ENCODE measurements at places on chromosomes 1 and 21.

GRCh38 chr21:46078322-46078977 lies 19.5 kb upstream of the COL6A2 start:
- no peak for DNase-seq

- DNase-seq: no peak
Observed at GRCh38 chr1:100050139-100050538, 80.3 kb downstream of the SLC35A3 start.

- no peak for DNase-seq
Observed at GRCh38 chr1:169044971-169045370, 61.5 kb upstream of the ATP1B1 start.

- DNase-seq: no peak
Observed at GRCh38 chr1:47238935-47239592, 7.0 kb upstream of the TAL1 start.

GRCh38 chr21:32015461-32016139 lies 142.8 kb downstream of the HUNK start:
- DNase-seq: no peak

DNA sequence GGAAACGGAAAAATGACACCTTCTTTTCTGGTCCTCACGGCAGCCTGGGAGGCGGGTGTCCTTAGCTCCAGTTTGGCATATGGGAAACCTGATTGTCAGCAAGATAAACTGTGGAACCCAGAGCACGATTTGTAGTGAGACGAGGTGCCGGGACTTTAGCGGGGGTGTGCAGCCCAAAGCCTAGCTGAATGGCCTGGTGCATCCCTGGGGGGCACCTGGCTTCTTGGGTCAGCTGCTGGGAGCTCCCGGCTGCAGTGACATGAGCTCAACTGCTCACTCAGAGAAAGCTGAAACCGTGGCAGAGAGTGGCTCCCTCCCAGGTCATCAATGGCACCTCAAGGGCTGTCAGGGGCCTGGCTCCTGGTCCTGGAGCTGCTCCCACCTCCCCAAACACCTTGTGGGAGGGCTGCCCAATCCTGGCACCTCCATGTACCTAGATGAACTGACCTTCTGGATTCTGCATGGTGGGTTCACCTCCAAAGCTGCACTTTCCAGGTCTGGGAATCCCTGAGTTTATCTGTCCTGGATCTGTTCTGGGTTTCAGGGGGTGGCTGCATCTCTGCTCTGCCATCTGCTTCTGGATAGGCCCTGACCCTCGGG lies 260.5 kb downstream of the MATN1 start:
- DNase-seq: no peak

- DNase-seq: no peak
Observed at GRCh38 chr1:248783367-248783766, 27.8 kb upstream of the LYPD8 start.

DNA sequence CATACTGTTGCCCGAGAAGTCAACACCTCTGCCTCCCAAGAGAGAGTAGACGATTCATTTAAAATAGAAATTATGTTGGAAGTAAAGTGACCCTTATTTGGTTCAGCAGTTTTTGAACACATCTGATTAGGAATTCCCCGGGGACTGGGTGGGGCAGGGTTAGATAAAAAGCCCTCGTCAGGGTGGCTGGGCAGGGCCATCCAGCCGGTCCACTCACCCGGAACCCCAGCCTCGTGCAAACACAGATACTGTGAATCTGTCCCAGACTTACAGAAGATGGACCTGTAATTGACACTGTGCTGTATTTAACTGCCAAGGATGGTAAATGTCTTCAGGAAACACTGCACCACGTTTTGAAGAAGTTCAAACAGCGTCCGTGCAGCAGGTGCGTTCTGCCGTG lies 63.7 kb downstream of the PRDM16 start:
- no peak for DNase-seq

DNA sequence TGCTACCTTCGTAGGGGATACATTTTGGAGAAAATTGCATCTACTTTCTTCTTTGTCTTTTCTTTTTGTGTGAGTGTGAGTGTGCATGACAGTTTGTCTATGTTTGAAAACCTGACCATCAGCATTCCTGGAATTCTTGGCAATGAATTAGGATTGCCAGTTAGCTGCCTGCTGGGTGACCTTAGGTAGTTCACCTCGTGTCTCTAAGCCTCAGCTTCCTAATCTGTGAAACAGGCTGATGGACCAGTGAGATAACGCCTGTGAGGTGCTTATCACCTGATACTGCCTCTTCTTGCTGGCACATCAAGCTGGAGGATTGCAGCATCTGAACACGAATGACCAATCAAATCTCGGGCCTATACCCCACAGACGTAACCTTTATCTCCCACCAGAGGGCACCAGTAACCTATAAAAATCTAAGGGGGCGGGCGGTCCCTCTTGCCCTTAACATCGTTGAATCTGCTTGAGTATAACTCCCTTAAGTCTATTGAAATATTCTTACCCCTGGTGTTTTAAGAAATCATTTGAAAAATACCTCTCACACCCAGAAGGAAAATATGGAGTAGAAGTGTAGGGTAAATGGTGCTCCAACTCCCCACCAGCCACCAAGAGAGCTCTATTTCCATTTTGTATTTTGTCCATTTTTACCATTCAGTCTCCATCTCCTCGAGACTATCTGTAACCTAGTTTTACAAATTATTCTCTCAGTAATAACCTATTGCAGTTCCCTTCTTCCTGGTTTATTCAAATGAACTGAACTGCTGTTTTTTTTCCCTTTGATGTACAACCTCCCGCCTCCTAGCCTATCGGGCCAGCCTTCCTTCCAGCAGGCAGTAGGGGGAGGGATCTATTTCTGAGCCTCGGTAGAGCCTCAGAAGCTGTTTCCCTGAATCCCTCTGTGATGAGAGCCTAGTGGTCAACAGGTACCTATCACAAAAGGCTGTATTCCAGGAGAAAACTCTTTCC lies 49.7 kb downstream of the MDM4 start:
- DNase-seq: peak; percentile 9

DNA sequence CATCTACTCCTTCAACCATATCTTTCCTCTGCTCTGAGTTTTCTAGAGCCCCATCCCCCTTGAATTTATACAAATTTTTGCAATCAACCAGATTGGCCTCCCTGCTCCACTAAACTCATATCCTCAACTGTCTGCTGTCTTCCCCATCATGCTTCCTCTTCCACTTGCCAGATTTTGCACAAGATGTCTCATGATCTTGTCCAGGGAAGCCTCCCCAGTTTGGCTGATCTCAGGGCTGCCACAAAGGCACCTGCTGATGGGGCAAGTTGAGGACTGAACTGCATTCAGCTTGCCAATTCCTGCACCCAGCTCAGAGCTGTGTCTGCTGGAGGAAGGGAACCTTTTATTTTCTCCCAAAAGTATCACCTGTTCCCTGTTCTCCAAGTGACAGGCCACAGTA lies 3.9 kb upstream of the KCNJ9 start:
- no peak for DNase-seq

DNA sequence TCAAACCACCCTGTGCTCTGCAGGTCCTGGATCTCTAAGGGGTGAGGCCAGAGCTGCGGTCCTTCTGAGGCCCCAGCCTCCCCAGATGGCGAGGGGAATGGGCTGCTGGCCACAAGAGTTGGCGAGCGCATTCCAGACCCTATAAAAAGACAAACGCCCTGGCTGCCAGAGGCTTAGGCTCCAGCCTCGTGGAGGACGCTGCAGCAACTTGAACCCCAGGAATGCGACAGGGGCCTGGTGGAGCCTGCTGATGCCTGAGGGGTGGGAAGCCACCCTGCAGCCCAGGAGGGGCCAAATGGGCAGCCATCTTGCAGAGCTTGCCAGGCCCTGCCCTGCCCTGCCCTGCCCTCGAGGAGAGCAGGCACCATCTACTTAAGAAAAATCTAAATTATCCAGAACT lies 8.6 kb downstream of the CACNA1S start:
- DNase-seq: no peak

- DNase-seq: no peak
Observed at GRCh38 chr1:7856345-7856744, 3.5 kb upstream of the UTS2 start.

GRCh38 chr1:164498792-164499191 lies 60.2 kb upstream of the PBX1 start:
- DNase-seq: no peak

- no peak for DNase-seq
Observed at GRCh38 chr1:6489383-6489765, 2.1 kb downstream of the PLEKHG5 start.

GRCh38 chr1:228515200-228515834 lies 28.1 kb downstream of the RNF187 start:
- no peak for DNase-seq

DNA sequence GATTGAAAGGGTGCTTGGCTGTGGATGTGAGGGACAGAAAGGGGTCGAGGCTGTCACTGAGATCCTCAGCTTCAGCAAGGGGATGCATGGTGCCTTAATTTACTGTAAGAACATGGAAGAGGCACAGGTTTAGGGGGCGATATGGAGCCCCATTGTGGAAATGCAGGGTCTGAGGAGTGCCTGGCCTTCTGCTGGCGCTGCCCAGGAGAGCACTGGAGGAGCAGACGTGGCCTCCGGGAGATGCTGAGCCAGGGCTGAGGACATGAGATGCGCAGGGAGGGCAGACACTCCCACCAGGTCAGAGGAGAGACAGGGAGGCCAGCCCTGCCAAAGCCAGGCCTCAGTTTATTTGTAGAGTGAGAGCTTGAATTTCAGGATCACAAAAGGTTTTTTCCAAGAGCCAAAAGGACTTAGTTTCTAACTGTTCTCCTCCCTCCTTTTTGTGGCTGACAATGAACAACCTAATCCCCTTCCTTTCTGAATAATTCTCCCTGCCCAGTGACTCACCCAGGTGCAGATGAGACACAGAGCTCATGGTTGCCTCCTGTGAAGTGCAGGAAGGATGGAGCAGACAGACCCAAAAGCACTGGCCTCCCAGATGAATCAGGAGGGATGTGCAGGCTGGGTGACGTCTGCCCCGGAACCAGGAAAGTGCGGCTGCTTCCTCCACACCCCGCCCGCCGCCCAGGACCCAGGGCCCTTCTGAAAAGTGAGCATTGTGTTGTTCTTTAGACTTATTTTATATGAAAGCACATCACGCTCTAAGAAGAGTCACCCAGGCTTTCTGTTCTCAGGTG lies 73.0 kb upstream of the TMPRSS2 start:
- no peak for DNase-seq

DNA sequence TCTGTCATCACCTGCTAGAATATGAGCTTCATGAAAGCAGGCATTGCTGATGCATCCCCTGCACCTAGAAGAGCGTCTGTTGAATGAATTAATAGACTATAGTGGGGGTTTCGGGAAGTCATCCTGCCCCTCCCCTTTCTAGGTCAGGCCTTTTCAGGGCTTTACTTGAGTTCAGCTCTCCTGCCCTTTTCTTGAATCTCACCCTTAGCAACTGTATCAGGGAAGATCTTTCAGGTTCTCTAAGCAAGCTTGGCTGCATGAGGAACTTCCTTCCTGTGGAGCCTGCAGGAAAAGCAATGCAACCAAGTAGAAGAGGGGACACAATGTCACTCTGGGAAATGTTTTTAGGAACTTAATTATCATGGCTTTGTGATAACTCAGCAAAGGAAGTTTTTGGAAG lies 27.2 kb upstream of the KIAA0040 start:
- DNase-seq: no peak

- DNase-seq: no peak
Observed at GRCh38 chr1:105793536-105794146, 1262.8 kb upstream of the PRMT6 start.

DNA sequence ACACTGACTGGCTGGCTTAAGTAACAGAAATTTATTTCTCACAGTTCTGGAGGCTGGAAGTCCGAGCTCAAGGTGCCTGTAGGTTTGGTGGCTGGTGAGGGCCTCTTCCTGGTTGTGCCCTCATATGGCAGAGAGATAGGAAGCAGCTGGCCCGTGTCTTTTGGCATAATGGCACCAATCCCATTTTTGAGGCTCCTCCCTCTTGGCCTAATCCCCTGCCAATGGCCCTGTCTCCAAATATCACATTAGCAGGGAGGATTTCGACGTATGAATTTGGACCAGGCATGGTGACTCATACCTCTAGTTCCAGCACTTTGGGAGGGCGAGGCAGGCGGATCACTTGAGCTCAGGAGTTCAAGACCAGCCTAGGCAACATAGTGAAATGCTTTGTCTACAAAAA lies 37.4 kb downstream of the AGPAT3 start:
- DNase-seq: no peak

DNA sequence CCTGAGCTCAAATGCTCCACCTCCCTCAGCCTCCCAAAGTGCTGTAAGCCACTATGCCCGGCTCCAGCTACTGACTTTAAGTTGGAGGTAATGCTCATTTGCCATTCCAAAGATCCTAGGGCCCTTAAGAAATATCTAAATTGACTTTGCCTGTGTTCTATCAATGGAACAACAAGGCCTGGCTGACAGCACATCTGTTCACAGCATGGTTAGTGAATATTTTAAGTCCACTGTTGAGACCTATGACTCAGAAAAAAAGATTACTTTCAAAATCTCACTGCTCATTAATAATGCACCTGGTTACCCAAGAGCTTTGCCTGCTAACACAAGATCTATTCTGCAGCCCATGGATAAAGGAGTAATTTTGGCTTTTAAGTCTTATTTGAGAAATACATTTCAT lies 3.5 kb upstream of the SSX2IP start:
- no peak for DNase-seq

DNA sequence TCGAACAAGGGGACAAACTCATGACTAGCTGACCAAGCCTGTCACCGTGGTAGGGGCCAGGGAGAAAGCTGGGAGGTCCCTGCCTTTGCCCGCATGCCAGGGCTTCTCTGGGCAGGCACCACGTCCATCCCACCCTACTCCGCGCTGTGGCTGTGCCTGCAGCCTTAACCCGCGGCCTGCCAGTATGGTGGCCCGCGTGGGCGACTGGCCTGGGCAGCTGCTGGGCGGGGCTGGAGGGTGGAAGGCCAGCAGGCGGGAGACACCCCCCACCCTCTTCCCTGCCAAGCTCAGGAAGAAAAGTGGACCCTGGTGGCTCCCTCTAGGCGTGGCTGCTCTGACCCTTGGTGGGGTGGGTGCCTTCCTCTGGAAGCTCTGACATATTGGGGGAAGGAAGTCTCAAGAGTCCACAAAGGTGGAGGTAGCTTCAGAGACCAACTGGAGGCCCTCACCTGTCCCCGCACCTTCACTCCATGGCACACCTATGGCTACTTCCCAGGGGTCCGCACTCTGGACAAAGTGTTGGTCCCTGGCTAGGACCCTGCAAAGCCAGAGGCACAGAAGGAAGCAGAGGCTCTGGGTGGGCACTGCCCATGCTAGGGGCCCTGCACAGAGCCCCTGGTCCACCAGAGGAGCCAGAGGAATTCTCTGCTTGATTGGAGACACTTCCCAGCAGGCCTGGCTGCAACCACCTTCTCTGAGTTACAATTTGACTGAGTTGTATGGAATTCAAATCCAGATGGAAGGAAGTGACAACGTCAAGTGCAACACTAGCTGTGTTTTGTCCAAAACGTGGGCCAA lies 3.3 kb upstream of the SKI start:
- DNase-seq: no peak

- no peak for DNase-seq
Observed at GRCh38 chr1:68188060-68188538, 44.2 kb downstream of the WLS start.

- DNase-seq: peak; percentile 12
Observed at GRCh38 chr1:46489169-46489637, 433 bp upstream of the DMBX1 start.

Measured in stimulated activated CD4-positive, alpha-beta T cell treated with anti-CD3 and anti-CD28 coated beads, Interleukin-1b, Interleukin-23, amount 100 ng/mL, for 1 hour (primary cell).